ENCODE measurements at places on chromosomes 7 and 10.

DNA sequence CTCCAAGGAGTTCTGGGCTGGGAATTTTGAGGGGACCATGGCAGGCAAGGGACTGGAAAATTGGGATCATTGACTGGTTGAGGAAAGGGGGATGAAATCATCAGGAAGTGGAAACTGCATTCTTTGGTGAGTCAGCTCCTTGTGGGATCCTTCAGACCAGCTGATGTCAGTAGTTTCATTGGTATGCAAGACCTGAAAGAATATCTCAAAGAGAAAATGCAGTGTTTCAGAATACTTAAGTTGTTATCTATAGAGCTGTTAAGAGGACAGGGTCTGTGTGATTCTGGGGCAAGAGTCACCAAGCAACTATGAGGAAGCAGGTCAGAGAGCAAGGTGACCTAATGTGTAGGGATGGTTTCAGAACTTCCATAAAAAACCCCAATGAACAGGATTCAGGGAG, 595.9 kb upstream of the AUTS2 start:
- DNase-seq: peak; percentile 31

DNA sequence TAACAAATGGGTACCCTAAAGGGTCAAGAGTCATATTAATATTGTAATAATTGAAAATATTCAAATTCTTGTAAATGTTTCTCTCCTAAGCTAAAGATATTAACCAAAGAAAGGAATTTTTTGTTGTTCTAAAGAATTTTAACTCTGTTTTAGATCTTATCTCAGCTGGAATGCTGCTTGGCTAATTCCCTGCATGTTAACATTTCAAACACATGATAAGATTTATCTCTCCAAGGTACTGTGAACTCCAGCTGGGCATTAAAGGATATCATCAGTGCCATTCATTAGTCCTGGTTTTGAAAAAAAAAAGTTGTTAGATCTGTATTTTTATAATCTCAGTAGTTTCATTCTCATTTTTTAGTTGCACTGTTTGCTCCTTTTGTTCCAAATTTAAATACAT, 76.9 kb downstream of the MAPK8 start:
- no peak for DNase-seq

- DNase-seq: no peak
Observed at GRCh38 chr7:30464231-30464671, 14.3 kb downstream of the NOD1 start.

- no peak for DNase-seq
Observed at GRCh38 chr10:34262985-34263384, 552.1 kb downstream of the PARD3 start.

- DNase-seq: peak; percentile 92
Observed at GRCh38 chr7:129066290-129067131, 11.6 kb upstream of the TNPO3 start.

DNA sequence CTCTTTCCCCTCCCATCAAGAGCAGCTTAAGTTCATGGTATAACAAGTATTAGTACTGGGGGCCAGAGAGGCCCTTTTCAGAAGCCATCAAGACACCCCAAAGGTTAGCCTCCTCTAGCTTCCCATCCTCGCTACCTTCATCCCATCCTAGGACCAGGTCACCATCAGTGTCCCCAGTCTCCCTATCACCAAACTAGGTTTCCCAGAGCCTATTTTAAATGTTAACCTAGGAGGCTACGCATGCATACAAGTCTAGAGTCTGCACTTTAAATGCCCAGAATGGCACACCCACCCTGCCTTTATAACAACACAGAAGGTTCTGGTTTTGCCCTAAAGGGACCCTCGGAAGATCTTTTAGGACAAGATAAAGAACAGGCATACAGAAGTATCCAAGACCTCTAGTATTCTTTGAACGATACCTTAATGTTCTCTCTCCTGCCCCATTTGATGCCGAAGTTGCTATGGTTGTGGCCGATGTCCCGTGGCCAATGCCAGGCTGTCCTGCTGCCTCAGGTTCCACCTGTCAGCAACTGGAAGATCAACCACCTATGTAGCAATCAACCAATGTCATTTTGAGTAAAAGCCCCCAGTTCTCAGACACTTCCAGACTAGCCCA, 2.2 kb downstream of the GPRIN2 start:
- no peak for DNase-seq

GRCh38 chr10:94402204-94402842, at the start of gene TBC1D12:
TBC1D12 (plus strand) TSS chr10:94402541; CDS start chr10:94402614, 73 bp downstream.
- peak; percentile 86 for DNase-seq
